Activated CD4-positive, alpha-beta T cell treated with anti-CD3 and anti-CD28 coated beads, Interleukin-2, amount 50 U/mL, for 4 hours (primary cell): ENCODE measurements at places on chromosomes 11 and 22.

DNA sequence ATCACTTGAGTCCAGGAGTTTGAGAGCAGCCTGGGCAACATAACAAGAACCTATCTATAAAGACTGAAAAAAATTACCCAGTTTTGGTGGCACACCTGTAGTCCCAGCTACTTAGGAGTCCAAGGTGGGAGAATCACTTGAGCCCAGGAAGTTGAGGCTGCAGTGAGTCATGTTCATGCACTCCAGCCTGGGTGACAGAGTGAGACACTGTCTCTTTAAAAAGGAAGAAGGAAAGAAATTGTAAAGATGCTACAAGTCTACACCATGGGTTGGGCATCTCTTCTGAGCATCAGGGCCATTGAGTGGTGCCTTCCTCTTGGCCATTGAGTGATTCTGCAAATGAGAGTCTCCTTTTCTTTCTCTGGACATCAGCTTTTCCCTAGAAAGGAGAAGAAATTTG lies 15.7 kb upstream of the MTMR3 start:
- DNase-seq = no peak

GRCh38 chr11:75663808-75664207 lies 5.0 kb downstream of the MAP6 start:
- no peak for DNase-seq

DNA sequence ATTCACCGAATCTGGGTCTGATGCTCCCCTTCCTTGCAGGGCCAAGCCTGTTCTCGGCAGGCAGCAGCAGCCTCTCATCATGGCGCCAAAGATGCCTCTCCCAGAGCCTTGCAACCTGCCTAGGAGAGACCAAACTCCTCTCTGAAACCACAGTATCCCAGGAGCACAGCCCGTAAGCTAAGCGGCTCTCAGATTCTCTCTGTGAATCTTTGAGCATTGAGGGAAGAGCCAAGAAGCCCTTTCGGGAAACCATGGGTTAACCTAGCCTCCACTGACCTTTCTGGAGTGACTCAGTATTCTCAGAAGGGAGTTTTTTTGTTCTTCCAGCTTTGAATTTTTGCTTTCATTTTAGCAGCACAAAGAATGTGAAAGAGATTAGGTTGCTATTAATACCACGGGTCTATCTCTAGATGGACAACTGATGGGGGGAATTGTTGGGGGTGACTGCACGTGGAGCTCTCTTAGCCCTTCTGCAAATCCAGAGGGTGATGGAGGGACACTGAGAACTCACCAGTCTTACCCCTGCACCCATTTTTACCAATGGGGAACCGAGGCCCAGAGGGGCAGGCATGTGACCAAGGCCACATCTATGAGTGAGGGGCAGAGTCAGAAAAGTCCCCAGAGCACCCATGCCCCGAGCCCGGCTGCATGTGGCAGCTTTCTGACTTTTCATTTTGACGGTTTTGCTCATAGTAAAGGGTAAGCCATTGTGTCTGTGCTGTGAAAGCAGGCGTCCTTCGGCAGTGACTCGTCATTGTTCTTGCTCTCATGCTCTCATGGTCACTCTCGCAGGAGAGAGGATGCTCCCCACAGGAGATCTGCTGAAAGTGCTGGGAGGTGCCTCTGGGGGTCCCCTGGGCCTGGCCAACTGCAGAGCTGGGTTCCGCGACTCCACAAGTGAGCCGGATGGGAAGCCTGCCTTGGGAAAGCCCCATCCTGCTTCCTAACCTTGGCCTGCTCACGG lies 36.0 kb downstream of the IRAG1 start:
- DNase-seq = no peak

DNA sequence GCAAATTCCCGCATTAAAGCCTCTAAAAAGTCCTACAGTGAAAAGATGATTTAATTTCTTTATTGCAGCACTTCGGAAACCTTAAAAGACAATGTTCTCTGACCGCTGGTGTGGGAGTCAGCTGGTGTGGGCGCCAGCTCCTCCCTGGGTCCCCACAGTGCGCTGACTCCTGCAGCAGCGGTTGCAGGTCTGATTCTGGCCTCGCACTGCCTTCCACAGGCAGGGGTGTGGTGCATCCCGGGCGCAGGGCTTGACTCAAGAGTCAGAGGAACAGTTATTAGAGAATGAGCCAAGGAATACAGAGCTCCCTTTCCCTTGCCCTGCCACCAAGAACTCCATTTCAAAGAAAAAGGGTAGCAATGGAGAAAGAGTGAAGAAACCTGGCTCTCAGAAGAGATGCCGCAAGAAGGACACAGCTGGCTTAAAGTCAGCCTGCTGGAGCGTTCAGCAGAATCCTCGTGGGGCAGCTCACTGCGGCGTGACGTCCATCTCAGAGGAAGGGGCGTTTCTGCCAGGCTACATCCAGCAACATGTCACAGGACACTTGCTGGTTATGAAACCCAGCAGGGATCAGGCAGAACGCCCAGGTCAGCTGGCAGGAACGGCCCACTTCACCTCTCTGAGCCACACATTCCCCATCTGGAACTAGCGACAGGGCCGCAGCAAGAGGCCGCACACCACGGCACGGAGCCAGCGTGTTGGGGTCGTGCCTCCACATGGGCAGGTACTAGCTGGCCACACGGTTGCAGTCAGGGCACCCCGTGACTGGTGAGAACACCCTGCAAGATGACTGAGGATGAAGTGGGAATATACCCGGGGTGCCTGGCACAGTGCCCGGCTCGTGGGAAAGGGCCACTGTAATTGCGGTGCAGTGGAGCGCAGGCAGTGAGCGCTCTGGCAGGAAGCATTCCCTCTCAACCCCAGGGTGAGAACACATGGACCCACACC lies 18.1 kb upstream of the EFCAB6 start:
- DNase-seq = no peak
